ENCODE measurements at places on chromosomes 3 and 15. TPM values are rescaled to one million over a fixed set of nuclear protein-coding genes. Genes with fewer than 3 reads are reported as not detected.

Gene CHST2
- total RNA-seq, result 1.1 TPM

Gene MYD88
- total RNA-seq, result 57.4 TPM

Gene UQCRC1
- 91.3 TPM for total RNA-seq

Gene ITIH1
- not detected for total RNA-seq

Gene FBXL22
- total RNA-seq, result 2.2 TPM

Gene MUSTN1
- total RNA-seq, result 3.3 TPM

Gene MAGI1
- total RNA-seq, result not detected

Gene CCPG1
- total RNA-seq, result 38.2 TPM

Gene TMEM207
- not detected for total RNA-seq

Gene LIPC
- 0.41 TPM for total RNA-seq

Measured in CD4-positive, alpha-beta memory T cell (primary cell).